GM23338 (cell line): ENCODE measurements at places on chromosomes 4 and X.

GRCh38 chr4:73230865-73231517 is 27.6 kb downstream of the ANKRD17 start:
- no peak for DNase-seq

DNA sequence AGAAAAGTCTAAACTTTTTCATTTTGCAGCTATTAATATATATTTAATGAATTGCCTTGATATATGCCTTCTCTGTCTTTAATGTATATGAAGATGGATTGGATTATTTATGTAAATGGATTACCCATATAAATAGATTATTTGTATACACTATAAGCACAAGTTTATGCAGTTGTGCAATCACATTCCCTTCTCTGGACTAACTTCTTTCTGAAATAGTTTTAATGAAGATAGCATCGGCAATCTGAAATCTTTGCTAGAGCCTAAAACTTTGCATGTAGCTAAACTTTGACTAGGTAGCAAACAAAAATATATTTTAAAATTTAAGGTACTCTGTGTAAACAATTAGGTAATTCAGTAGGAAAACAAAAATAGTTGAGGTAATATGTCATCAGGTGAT is 127.8 kb downstream of the PCDH7 start:
- no peak for DNase-seq

GRCh38 chr4:17854036-17854435 is 43.3 kb downstream of the NCAPG start:
- no peak for DNase-seq

DNA sequence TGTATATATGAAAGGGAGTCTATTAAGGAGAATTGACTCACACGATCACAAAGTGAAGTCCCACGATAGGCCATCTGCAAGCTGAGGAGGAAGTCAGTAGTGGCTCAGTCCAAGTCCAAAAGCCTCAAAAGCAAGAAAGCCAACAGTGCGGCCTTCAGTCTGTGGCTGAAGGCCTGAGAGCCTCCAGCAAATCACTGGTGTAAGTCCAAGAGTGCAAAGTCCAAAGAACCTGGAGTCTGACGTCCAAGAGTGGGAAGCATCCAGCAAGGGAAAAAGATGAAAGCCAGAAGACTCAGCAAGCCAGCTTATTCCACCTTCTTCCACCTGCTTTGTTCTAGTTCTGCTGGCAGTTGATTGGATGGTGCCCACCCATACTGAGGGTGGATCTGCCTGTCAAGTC is 104.1 kb downstream of the IL1RAPL2 start:
- DNase-seq, result no peak

DNA sequence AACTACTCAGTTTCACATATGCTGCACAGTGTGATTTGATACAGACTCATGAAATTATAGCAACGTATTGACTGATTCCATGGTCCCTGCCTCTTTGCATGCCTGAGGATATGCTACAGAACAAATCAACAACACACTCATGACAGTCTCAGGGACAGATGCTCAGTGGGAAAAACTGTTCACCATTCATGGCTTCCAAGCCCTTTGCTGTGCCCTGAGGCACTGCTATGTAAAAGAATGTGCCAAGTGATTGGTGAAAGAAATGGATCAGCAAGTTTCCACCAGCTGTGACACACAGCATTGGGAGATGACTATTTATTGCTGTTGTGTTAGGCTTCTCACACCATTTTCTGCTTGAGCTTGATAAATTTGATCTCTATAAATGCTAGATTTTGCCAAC is 825.6 kb upstream of the INTU start:
- DNase-seq, result no peak

GRCh38 chr4:151389311-151389710 is 19.7 kb upstream of the FHIP1A start:
- DNase-seq, result no peak

DNA sequence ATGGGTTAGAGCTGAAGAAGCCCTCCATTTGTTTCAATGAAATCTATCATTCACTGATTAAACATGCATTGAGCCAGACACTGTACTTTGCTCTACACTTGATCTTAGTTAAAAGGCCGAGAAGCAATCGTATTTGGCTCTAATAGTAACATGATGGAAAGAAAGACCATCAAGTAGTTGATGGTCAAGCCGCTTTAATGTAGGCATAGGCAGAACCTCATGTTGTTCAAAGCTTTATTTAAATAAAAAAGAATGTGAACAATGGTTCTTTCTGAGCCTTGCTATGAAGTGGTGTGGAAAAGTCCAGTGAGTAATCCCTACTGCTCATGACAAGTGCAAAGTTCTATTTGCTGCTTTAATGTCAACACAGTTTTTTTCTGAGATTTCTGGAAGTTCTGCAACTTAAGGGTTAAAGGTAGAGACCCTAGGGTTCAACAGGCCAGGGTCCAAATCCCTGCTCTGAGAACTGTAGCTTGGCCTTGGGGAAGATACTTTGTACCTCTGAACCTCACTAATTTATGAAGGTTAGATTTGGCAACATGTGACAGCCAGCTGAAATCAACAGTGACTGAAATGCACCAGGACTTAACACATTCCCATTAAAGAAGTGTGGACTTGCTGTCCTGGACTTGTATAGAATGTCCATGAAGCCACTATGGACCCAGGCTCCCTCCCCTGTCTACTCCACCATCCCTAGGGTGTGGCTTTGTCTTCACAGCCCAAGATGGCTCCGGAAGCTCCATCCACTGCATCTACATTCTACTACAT is 17.9 kb upstream of the LAP3 start:
- no peak for DNase-seq

DNA sequence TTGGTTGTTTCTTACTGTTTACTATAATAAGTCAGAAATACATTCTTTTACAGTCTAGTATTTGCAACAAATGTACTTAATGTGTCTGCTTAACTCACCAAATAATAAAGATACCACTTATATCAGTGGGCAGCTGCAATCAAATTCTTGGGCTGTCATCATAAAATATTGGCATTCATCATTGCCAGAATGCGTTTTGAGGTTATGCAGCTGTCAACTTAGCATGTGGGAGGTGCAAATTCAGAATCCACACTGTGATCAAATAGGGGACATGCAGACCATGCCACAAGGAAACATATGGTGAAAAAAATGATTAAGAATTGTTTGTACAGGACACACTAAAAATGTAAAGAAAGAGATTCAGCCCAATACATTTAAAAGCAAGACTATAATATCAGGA is 86.5 kb downstream of the HCCS start:
- no peak for DNase-seq

DNA sequence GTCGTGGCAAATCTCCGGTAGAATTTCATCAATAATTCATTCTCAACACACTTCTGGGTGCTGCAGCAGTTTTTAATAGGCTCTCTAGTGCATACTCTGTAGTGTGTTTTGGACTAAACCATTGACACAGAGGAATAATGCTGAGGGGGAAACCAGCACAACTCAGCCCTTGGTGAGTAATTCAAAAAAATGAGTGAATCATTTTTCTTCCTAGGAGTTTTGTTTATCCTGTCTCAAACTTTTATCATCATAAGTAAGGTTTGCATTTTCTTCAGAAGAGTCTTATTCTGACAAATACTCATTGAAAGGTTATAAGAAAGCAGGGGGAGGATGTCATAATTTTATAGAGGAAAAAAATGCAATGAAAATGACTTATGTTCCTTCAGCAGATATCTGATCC is 2542.7 kb downstream of the PCDH7 start:
- no peak for DNase-seq
